ENCODE measurements at places on chromosomes 7 and 10.
A peak's percentile ranks its signal among the peaks of the same experiment; 100 is the strongest.

- no peak for DNase-seq
Observed at GRCh38 chr7:31047313-31048146, 4.6 kb upstream of the ADCYAP1R1 start.

GRCh38 chr10:44706745-44707144 is 204.4 kb upstream of the TMEM72 start:
- no peak for DNase-seq

GRCh38 chr7:131480384-131481315 is 75.8 kb downstream of the PODXL start:
- no peak for DNase-seq

- no peak for DNase-seq
Observed at GRCh38 chr7:69126896-69127479, 471.3 kb upstream of the AUTS2 start.

DNA sequence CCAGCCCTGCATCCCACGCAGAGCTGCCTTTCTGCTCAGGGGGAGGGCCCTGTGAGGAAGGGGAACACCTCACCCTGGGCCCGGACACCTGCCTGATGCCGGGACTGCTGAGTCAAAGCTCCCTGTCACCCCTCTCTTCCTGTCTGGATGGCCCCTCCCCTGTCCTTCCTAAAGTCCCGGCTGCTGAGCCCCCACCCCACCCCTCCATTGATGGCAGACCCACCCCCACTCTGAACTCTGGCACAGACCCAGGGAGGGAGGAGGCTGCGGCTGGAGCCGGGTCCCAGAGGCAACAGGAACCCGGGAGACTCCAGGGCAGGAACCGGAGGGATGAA is 78.7 kb downstream of the ELFN1 start:
- peak; percentile 43 for DNase-seq

DNA sequence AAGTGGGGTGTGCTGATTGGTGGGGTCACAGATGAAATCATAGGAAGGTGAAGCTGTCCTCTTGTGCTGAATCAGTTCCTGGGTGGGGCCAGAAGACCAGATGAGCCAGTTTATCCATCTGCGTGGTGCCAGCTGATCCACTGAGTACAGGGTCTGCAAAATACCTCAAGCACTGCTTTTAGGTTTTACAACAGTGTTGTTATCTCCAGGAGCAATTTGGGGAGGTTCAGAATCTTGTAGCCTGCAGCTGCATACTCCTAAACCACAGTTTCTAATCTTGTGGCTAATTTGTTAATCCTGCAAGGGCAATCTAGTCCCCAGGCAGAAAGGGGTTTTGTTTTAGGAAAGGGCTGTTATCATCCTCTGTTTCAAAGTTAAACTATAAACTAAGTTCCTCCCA is 17.0 kb upstream of the IFRD1 start:
- no peak for DNase-seq
